Panc1 (cell line): ENCODE measurements at places on chromosomes 4 and X. TPM values are rescaled to one million over a fixed set of nuclear protein-coding genes. Genes with fewer than 3 reads are reported as not detected.

- no peaks in the 10 kb centered on the region for H3K4me1 ChIP-seq
- no peak overlapping the region for H3K4me3 ChIP-seq
- H3K36me3 ChIP-seq, result no peaks in the 10 kb centered on the region
- H3K27ac ChIP-seq, result no peak overlapping the region
- no peaks in the 10 kb centered on the region for H3K27me3 ChIP-seq
These were observed 50.4 kb downstream of the ALG13 start for GRCh38 chrX:111731351-111731750.

DNA sequence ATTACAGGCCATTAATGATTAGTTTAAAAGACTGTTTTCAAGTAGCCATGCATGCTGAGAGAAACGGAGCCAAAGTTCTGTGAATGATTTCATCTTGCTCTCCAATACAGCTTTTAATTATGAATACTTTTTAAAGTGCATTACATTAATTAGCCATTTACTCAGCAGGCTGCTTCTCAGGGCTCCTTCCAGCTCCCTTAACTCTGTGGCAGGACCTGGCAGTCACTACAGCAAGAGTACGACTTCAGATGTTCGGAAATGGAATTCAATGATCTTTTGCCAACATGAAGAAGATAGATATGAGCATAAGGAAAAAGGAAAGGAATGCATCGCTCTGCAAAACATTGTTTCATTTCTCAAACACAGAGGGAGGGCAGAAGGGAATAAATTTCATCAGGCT is 987.2 kb downstream of the PDHA2 start:
- no peaks in the 10 kb centered on the region for H3K27me3 ChIP-seq
- H3K4me1 ChIP-seq, result no peaks in the 10 kb centered on the region
- no peak overlapping the region for H3K4me3 ChIP-seq
- H3K36me3 ChIP-seq, result no peaks in the 10 kb centered on the region
- no peak overlapping the region for H3K27ac ChIP-seq

The GPR34 gene
- total RNA-seq, result not detected

DNA sequence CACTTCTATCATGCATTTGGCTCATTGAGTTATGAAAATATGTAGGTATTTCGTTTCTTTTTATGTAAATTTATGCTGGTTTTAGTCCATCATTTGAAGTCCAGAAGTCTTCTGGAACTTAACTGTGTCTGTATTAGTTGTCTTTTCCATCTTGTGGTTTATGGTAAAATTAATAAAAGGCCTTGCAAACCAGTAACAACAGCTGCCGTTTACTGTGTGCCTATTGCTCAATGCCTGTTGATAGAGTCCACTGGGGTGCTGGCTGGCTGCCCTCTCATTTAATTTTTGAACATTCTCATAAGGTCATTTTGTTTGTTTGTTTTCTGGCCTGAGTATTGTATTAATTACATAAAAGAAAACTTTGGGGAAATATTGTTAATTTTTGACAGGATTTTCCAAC is 98.0 kb downstream of the NAA11 start:
- H3K4me1 ChIP-seq, result no peaks in the 10 kb centered on the region
- no peaks in the 10 kb centered on the region for H3K27me3 ChIP-seq
- H3K27ac ChIP-seq, result no peak overlapping the region
- no peak for DNase-seq
- H3K4me3 ChIP-seq, result no peak overlapping the region

- no peak overlapping the region for H3K4me3 ChIP-seq
- no peaks in the 10 kb centered on the region for H3K36me3 ChIP-seq
- H3K27me3 ChIP-seq, result no peaks in the 10 kb centered on the region
- no peak overlapping the region for H3K27ac ChIP-seq
- no peak for DNase-seq
- no peaks in the 10 kb centered on the region for H3K4me1 ChIP-seq
These were observed 9.8 kb upstream of the WFS1 start for GRCh38 chr4:6259886-6260285.

DNA sequence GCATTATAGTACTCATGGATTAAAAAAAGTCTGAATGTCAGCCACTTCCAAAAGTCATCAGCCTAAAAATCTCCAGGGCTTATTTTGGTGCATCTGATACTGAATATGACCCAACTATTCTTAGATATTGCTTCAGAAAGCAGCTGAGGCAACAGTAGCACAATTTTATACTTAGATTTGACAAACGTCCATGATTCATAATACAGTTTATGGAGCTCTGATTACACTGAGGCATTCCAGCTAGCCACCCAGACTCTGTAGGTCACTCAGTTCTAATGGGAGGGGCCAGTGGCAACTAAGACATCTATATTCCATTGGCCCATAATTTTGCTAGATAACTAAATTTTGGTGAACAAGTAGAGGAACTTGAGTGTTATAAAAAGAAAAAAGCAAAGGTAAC is 10.3 kb downstream of the SPATA4 start:
- H3K36me3 ChIP-seq, result no peaks in the 10 kb centered on the region
- DNase-seq, result no peak
- H3K4me1 ChIP-seq, result no peaks in the 10 kb centered on the region
- H3K27me3 ChIP-seq, result no peaks in the 10 kb centered on the region

GRCh38 chr4:166064721-166065120 is 191.7 kb downstream of the TLL1 start:
- H3K27ac ChIP-seq, result no peak overlapping the region
- no peaks in the 10 kb centered on the region for H3K36me3 ChIP-seq
- no peaks in the 10 kb centered on the region for H3K27me3 ChIP-seq
- H3K4me1 ChIP-seq, result no peaks in the 10 kb centered on the region
- no peak for DNase-seq

DNA sequence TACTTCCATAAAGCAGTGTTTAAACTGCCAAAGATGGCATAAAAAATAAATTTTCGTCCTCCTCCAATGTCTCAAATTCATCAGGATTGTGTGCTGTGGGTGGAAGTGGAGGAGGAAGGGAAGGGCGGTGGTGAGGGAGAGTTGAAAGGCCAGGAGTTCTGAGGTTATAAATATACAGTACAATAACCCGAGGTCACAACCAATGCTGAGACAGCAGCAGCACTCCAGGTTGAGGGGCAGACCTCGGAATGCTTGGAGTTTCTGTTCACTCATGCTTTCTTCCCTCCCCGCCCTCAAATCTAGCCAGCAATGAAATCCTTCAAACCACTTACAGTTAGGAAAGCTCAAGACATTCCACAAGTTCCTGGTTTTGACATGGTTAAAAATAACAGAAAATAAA is 134.0 kb upstream of the SMAD1 start:
- no peaks in the 10 kb centered on the region for H3K36me3 ChIP-seq
- no peak overlapping the region for H3K4me3 ChIP-seq
- no peak for DNase-seq

The CC2D2A gene
- 3.6 TPM for total RNA-seq

GRCh38 chr4:169485791-169486742 is 126.3 kb downstream of the NEK1 start:
- no peaks in the 10 kb centered on the region for H3K36me3 ChIP-seq
- no peak overlapping the region for H3K4me3 ChIP-seq
- no peaks in the 10 kb centered on the region for H3K27me3 ChIP-seq
- H3K4me1 ChIP-seq, result no peaks in the 10 kb centered on the region

- H3K27me3 ChIP-seq, result no peaks in the 10 kb centered on the region
- H3K4me1 ChIP-seq, result no peaks in the 10 kb centered on the region
- H3K27ac ChIP-seq, result no peak overlapping the region
These were observed 97.0 kb upstream of the PJA1 start for GRCh38 chrX:69262036-69262936.

The TMSB15C gene
- 2.1 TPM for total RNA-seq

DNA sequence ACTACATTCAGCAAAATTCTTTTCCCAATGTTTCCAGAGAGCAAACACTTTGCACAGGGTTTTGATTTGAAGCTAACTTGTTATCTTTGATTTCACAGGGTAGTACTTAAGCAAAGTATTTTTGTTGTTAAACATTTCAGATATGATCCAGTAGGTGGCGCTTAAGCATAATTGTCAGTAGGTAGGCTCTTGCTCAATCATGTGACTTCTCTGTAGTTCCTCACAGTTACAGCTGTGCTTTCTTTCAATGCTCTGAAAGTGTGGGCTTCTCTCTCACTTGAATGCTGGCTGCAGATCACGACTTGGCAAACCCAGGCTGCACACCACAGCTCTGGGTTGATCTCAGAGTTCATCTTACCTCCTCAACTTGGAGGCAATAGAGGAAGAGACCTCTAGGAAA is 1016.5 kb downstream of the SH3BGRL start:
- no peaks in the 10 kb centered on the region for H3K27me3 ChIP-seq
- H3K36me3 ChIP-seq, result no peaks in the 10 kb centered on the region; the same call in 1 of the 2 replicates
- no peak overlapping the region for H3K4me3 ChIP-seq
- no peak overlapping the region for H3K27ac ChIP-seq
- no peak for DNase-seq

- no peak overlapping the region for H3K4me3 ChIP-seq
- no peaks in the 10 kb centered on the region; the same call in 1 of the 2 replicates for H3K4me1 ChIP-seq
- H3K27me3 ChIP-seq, result no peaks in the 10 kb centered on the region
- peaks cover 60% of the 10 kb centered on the region for H3K36me3 ChIP-seq
These were observed 11.9 kb downstream of the HUWE1 start for GRCh38 chrX:53674581-53674980.

The STPG2 gene
- total RNA-seq, result not detected

The FAM149A gene
- total RNA-seq, result 0.13 TPM

The TEX13B gene
- total RNA-seq, result not detected

GRCh38 chrX:119945481-119945880 is 1.9 kb upstream of the NKAP start:
- no peaks in the 10 kb centered on the region for H3K36me3 ChIP-seq
- H3K27ac ChIP-seq, result no peak overlapping the region

The H2AZ1 gene
- 450 TPM for total RNA-seq

The SOWAHB gene
- 4.0 TPM for total RNA-seq

The TBX22 gene
- not detected for total RNA-seq

DNA sequence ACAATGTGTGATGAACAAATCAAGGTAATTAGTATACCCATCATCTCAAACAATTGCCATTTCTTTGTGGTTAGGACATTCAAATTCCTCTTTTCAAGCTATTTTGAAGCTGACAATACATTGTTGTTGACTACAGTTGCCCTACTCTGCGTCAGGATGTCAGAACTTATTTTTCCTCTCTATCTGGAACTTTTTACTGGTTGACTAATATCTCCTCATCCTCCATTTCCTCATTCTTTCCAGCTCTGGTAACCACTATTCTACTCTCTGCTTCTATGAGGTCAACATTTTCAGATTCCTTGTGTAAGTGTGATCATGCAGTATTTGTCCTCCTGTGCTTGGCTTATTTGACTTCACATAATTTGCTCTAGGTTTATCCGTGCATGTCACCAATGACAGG is 240.5 kb upstream of the HS3ST1 start:
- H3K27ac ChIP-seq, result no peak overlapping the region
- H3K27me3 ChIP-seq, result no peaks in the 10 kb centered on the region
- no peaks in the 10 kb centered on the region for H3K36me3 ChIP-seq
- DNase-seq, result no peak
- H3K4me3 ChIP-seq, result no peak overlapping the region

- H3K4me1 ChIP-seq, result no peaks in the 10 kb centered on the region
- H3K36me3 ChIP-seq, result no peaks in the 10 kb centered on the region; the same call in 1 of the 2 replicates
- H3K27me3 ChIP-seq, result no peaks in the 10 kb centered on the region
These were observed 108.4 kb upstream of the ZCCHC13 start for GRCh38 chrX:74195605-74196004.

GRCh38 chrX:65697211-65697641 is 29.8 kb downstream of the MSN start:
- H3K4me3 ChIP-seq, result no peak overlapping the region
- no peak overlapping the region for H3K27ac ChIP-seq
- no peaks in the 10 kb centered on the region for H3K36me3 ChIP-seq

The CFAP47 gene
- 0.05 TPM for total RNA-seq

The TMEM31 gene
- total RNA-seq, result not detected

The SYTL4 gene
- total RNA-seq, result 0.15 TPM

The BMP3 gene
- 0.08 TPM for total RNA-seq

DNA sequence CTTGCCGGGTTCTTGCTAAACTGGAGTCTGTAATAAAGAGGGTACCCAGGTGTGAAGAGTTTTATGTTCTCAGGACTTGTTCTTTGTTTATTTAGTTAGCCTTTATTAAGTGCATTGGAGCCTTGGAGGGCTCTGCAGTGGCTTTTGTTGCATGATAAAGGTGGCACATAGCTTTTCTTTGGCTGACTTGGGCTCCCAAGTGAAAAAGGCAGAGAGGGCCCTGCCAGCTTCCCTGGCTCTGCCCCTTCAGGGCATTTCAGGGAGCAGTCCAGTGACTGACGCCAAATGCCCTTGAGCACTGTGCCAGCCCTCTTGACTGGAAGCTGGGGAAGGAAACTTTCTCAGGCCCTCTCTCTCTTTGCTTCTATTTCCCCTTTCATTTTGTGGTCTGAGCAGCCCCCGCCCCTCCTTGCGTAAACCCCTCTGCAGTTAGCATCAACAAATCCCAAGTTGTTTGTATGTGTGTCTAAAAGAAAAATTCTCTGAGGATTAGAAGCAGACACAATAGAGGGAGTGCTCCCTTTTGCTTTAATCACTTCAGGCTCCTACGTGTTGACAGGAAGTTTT is 152.2 kb downstream of the NHS start:
- no peak overlapping the region for H3K27ac ChIP-seq
- H3K4me1 ChIP-seq, result no peaks in the 10 kb centered on the region
- H3K4me3 ChIP-seq, result no peak overlapping the region

DNA sequence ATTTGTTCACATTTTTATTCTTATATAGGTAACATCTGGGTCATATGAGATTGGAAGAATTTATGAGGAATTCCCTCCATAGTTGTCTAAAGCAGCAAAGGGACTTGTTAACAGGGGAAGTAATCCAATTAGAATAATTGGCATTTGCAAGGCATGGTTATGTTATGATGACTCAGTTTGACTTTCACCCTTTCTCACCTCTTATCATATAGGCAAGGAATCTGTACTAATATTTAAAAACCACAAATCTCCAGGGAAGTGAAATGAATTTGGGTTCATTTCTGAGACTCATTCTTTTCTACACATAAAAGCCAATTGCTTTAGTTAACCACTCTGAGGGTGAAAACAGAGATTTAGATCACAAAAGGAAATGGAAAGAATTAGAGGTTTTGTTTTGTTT is 281.5 kb upstream of the DKK2 start:
- no peak for DNase-seq
- no peaks in the 10 kb centered on the region for H3K27me3 ChIP-seq
- H3K4me3 ChIP-seq, result no peak overlapping the region
- H3K4me1 ChIP-seq, result no peaks in the 10 kb centered on the region

DNA sequence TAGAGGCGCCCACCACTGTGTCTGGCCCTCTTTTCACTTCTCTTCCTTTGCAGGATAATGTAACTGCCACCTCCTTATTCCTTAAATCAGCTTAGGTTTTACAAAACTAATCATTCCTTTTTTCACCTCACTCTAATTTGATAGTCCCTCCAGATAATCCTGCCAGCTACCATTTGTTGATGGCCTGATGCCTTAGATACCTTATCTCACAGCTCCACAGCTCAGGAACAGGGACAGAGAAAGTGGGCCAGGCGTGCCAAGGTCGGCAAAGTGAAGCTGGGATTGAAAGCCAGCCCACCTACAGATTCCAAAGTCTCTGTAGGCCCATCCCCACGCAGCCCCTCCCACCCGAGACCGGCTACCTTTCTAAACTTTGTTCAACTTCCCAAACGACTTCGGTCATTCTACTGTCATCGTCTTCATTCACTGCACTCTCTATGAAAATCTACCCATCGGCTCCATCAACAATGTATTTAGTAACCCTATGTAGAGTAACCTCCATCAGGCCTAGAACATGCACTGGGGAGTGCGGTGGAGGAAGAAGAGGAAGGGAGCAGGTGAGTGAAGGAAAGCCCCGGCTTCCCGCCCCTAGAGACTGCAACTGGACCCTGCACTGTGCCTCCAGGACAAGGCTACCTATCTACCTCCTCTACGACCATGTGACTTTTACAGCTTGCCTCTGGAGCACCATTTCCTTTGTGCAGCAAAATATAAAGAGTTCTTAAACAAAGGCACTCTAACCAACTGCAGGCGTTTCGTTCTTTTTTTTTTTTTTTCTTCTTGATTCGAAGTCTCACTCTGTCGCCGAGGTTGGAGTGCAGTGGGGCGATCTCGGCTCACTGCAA is 1.5 kb downstream of the CASP6 start:
- no peaks in the 10 kb centered on the region for H3K36me3 ChIP-seq
- DNase-seq, result no peak
- H3K27ac ChIP-seq, result peak overlapping the region; percentile 70
- H3K4me3 ChIP-seq, result peak overlapping the region; percentile 67
